ENCODE measurements at places on chromosomes 6 and 20.

- peak; percentile 32 for DNase-seq
Observed at GRCh38 chr20:35578469-35578868, 36.6 kb downstream of the ERGIC3 start.

DNA sequence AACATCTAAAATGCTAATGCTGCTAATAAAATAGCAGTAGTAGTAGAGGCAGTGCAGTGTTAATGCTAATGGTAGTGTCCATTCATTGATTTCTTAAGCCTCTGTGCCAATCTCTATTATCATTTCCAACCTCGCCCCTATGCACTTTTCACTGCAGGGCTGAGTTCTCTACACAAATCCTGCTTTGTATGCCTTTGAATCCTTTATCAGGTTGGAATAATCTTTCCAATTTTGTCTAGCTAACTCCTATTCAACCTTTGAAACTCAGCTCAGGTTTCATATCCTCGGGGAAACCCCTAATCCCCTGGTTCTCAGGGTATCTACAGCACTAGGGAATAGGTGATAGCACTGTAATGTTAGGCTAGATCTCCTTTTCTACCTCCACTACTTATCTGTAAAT is 284.0 kb upstream of the RUNX2 start:
- no peak for DNase-seq

GRCh38 chr20:64110411-64111068 is 3.2 kb upstream of the NPBWR2 start:
- DNase-seq: no peak

GRCh38 chr6:41739041-41739440 is 3.6 kb upstream of the TFEB start:
- DNase-seq: no peak

- DNase-seq: no peak
Observed at GRCh38 chr20:63128367-63128766, 87.6 kb downstream of the YTHDF1 start.

DNA sequence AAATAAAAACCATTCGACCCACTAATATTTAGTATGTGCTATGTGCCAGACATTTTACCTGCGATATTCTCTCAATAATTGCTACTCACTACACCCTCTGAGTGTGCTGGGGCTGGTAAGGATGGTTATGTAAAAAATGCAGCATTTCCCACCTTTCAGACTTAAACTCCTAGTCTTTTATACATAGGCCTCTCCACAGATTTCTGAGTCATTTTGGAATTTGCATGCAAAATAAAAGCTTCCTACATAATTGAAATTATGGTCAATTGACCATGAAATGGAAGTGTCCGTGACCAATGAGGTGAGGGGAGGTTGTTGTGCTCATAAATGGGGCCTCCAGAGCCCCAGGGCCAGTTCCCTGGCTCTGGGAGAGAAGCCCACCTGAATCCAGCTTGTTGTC is 37.7 kb upstream of the MAFB start:
- DNase-seq: no peak

- DNase-seq: no peak
Observed at GRCh38 chr6:13226071-13226470, 102.3 kb downstream of the TBC1D7 start.

DNA sequence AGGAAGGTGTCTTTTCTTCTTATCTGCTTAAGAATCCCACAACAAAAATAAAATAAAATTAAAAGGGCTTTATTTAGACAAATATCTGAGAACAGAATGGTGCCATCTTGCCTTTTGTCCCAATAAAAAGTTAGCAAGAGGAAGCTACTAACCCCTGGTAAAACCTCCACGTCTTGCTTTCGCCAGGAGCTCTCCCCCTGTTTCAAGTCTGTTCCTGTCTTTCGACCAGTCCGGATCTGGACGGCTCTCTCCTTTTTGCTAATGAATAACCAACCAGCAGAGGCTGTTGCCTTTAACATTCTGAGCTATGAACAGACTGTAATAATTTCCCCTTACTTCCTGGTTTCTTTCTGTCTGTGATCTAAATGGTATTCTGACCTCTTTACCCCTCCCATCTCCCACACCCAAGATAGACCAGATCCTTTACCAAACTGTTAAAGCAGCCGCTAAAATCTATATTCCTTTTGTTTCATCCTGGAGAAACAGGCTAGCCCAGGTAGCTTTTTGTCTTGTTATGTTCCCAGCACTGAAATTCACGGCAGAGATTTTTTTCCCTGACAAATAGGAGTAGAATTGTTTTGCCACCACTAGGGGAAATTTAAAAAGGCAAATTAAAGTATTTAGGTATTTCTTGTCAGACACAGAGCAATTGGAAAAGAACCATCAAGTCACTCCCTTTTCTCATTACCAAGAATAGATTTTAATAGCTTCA is at the start of gene FRK:
TSS of gene FRK (minus strand) at position 320 of the 712 bp plus-strand sequence. CDS start 580 bp downstream, outside the sequence.
- DNase-seq: peak; percentile 71

GRCh38 chr20:9119776-9120175 is 50.9 kb downstream of the PLCB4 start:
- DNase-seq: no peak

DNA sequence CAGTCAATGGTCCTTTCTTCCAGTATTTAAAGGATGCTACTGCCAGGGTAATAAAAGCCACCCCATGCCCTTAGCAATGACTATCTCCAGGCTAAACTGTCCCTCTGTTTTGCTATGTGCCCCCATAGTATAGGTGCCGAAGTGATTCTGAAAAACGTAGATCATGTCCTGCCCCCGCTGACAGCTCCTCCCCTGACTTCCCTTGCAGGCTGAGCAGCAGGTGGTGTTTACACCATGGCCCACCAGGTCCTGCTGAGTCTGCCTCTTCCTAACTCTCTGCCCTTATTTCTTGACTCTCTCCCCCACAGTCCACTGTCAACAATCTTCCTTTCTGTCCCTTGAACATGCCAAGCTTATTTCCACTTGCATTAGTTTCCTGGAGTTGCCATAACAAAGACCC is 352.5 kb upstream of the TSHZ2 start:
- DNase-seq: no peak

GRCh38 chr6:2165286-2165685 is 80.1 kb downstream of the GMDS start:
- no peak for DNase-seq

- peak; percentile 55 for DNase-seq
Observed at GRCh38 chr6:148146717-148147462, 195.7 kb upstream of the SASH1 start.

DNA sequence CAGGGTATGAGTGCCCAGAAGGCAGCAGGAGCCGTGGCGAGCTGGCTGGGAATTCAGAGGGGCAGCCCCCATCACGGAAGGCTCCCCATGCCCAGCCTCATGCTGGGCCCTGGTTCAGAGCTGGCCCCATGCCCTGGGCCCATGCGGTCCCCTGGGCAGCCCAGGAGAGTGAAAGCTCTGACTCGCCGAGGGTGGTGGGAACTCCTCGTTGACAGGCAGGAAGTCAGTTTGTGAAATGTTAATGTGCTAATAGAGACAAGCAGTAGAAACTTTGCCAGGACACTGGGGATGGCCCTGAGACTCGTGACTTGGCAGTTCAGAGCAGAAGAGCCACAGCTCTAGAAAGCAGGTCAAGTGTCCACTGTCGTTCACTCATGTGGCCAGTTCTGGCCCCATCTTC is 353.0 kb downstream of the TAF4 start:
- no peak for DNase-seq

- no peak for DNase-seq
Observed at GRCh38 chr6:38549180-38549579, 90.5 kb downstream of the BTBD9 start.

DNA sequence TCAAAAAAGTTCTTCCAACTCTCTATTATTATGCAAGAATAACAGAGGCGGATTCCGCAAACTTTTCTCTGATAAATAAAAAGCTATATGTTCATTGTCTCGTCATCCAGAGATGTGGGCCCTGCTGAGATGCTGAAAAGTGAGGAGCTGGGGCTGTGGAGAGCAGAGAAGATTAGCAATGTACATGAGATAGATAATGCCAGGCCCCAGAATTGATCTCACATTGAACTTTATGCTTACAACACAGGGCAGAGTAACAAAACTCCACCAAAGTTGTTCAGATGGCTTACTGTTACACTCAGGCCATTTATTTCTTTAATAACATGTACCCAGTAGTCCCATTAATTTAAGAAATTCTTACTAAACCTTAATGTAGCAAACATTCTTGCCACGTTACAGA is 32.7 kb upstream of the RIN2 start:
- DNase-seq: no peak

GRCh38 chr6:62042429-62042828 is 243.6 kb downstream of the KHDRBS2 start:
- DNase-seq: no peak

GRCh38 chr6:378090-378957 is 13.2 kb upstream of the IRF4 start:
- no peak for DNase-seq

DNA sequence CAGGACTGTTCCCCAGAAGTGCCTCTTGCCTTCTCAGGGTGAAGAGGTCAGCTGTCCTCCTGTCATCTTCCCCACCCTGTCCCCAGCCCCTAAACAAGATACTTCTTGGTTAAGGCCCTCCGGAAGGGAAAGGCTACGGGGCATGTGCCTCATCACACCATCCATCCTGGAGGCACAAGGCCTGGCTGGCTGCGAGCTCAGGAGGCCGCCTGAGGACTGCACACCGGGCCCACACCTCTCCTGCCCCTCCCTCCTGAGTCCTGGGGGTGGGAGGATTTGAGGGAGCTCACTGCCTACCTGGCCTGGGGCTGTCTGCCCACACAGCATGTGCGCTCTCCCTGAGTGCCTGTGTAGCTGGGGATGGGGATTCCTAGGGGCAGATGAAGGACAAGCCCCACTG is 9.8 kb downstream of the PI16 start:
- no peak for DNase-seq

GRCh38 chr20:11869641-11870040 is 48.1 kb upstream of the BTBD3 start:
- DNase-seq: no peak

DNA sequence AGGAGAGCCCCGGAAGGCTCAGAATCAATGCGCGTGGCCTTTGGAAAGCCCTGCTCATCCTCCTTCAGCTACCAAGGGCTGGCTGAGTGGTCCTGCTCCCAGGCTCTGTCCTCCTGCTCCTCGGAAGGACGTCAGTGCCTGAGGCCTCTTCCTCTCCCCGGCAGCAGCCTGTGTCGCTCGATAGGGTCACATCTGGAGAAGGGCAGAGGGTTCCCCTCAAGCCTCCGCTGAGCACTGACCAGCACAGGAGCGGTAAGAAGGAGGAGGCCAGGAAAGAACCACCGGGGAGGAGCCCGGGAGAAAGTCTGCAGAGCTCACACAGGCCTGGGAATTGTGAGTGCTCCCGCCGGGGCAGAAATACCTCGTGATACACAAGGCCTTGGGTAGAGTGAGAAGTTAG is 21.2 kb downstream of the KIF25 start:
- DNase-seq: no peak

DNA sequence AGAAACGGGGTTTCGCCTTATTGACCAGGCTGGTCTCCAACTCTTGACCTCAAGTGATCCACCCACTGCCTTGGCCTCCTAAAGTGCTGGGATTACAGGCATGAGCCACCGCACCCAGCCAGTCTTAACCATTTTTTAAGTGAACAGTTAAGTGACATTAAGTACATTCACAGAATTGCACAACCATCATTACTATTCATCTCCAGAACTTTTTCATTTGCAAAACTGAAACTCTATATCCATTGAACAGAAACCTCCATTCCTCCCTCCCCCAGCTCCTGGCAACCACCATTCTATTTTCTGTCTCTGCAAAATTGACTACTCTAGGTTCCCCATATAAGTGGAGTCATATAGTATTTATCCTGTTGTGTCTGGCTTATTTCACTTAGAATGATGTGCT is 59.7 kb downstream of the PLCB4 start:
- DNase-seq: no peak

DNA sequence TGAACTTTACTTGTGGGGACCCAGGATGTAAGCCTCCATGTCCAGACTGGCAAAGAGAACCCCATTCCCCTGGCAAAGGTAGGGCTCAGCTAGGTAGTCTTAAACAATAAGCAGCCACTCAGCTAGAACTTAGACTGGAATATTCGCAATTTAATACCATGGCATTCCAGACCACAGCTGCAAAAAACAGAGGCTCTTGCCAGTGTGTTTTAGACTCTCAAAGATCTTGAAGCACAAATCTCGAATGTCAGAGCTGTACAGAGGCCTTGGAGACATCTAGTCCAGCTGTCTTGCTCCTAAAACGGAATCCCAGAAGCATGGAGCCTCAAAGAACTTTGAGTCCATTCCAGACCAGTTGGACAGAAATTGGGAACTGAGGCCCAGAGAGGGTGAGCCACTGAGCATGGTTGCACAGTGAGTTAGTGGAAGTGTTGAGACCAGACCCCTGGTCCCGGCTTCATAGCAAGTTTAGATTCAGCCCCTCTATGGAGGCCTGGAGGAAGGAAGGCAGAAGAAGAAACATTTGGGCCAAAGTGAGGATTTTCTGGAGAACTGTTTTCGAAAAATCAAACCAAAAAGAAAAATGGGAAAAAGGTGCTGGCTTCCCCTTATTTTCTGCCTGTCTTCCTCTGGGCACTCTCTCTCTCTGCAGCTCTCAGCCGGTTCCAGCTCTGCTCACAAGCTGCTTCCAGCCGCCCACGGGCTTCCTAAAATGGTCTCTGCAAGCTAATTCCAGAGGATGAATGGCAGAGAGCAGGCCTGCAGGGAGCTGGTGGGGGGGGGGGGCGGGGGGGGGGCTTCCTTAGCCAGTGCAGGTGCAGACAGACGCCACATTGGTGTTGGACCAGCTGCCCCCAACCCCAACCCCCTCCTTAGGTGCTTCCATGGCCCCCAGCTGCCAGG is 32.4 kb downstream of the AAR2 start:
- DNase-seq: no peak

DNA sequence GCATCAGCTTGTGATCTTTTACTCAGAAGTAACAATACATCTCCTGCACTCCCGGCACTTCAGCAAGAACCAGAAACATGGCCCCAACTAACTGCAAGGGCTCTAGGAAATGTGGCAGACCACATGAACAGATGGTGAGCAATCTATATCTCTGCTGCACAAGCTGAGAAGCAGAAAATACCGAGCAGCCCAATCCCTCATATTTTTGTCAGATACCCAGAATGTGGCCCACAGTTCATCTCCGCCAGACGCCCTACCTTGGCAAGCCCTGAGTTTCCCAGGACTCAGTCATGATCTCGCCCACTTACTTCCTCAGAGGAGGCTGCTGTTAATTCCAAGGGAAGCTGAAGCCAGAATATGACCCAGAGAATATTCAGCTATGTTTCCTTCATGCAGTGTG is 63.1 kb upstream of the PHACTR1 start:
- no peak for DNase-seq

DNA sequence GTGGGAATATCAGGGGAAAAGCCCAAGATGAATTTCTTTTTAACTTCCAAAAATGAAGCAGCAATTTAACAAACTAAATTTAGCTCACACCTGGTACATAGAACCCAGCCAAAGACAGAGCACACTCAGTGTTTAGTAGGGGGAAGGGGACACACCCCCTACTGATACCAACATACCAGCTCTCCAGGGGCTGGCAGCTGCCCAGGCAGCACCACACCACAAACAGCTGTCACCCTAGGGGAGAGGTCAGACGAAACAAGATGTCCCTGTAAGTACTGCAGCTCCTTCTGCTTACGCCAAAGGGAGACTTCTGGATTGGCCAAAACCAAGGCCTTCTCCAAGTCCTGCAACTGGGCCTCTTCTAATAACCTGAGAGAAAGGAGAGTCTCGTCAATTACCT is 26.0 kb downstream of the MDN1 start:
- peak; percentile 13 for DNase-seq

Measured in cardiac fibroblast (primary cell).